ENCODE measurements at places on chromosomes 16 and 17.
A peak's percentile ranks its signal among the peaks of the same experiment; 100 is the strongest.

- DNase-seq, result no peak
These were observed 3.3 kb downstream of the USP43 start for GRCh38 chr17:9648521-9649110.

DNA sequence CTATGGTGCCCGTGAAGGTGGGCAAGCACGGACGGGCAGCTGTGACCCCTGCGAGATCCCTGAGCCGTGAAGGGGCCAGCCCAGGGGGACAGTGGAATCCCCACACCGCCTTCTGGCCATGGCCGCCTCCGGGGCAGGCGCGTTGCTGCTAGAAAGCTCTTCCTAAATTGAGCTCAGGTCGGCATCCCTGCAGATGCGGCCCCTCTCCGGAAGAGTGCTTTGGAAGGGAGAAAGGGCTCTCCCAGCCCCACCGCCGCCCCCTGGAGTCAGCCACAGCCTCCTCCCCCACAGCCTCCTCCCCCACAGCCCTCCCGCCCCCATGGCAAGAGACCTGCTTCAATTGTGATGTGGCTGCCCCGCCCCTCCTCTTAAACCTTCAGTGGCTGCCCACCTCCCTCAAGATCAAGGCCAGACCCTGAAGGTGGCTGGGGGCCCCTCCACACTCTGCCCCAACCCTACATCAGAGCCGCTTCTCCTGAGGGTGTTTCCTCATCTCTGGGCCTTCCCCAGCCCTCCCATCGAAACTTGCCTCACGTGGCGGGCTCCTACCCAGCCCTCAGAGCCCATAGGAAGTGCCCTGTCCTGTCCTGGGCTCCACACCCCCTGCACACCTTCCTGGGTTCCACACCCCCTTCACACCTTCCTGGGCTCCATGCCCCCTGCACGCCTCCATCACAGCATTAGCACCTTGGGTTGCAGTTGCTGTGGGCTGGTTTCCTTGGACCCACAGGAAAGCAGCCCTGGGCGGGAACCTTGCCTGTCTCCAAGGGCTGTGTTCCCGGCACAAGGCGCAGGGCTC, 5.5 kb upstream of the CBFA2T3 start:
- DNase-seq, result no peak

- DNase-seq, result no peak
These were observed 1.3 kb upstream of the RAB11FIP3 start for GRCh38 chr16:424033-424622.

DNA sequence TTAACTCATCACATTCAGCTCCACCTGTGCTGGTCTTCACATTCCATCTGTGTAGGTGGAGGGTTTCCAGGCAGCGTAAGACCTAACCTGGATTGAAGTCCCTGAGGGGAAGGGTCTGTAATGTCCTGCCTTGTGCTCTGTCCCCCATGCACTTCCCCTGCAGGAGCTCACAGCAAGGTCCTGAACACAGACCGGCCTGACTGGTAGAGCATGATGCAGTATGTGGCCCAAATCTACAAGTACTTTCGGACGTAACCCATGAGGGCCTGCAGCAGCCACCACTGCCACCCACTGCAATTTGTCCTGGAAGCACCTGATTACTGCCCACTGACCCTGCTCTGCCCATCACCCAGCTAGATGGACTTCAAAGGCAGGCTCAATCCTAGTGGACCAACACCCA, 36.6 kb upstream of the ADORA2B start:
- DNase-seq, result no peak

- DNase-seq, result no peak
These were observed 5.9 kb upstream of the CCDC57 start for GRCh38 chr17:82218349-82219075.

GRCh38 chr17:16942141-16943031, 29.5 kb downstream of the TNFRSF13B start:
- DNase-seq, result no peak

GRCh38 chr17:18185391-18185790, 1.8 kb downstream of the ALKBH5 start:
- DNase-seq, result no peak

GRCh38 chr16:26169473-26169872, 477.7 kb downstream of the HS3ST4 start:
- no peak for DNase-seq

- DNase-seq, result no peak
These were observed 11.4 kb downstream of the THRA start for GRCh38 chr17:40074175-40074512.

DNA sequence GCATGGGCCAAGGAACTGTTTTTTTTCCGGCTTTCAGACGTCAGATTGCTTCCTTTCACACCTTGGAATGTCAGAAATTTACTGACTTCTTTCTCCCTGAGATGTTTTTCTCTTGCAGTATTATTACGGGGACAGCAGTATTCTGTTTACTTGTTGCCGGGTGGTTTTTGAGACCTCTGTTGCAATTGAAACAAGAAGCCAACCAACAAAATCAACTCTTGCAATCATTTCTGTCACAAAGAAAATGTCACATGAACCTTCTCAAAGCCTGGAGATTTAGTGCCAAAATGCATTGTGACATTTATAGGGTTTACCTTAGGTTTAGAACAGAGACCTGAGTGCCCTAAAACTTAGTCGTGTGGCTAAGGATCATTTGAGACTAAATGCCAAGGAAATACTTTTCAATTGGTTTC, 174.3 kb downstream of the MAP2K6 start:
- no peak for DNase-seq

- DNase-seq, result no peak
These were observed 22.2 kb downstream of the QPRT start for GRCh38 chr16:29701214-29701555.

- no peak for DNase-seq
These were observed 54.1 kb downstream of the CBFA2T3 start for GRCh38 chr16:88922826-88923410.

- no peak for DNase-seq
These were observed 1491.4 kb upstream of the GOT2 start for GRCh38 chr16:60225541-60225940.

DNA sequence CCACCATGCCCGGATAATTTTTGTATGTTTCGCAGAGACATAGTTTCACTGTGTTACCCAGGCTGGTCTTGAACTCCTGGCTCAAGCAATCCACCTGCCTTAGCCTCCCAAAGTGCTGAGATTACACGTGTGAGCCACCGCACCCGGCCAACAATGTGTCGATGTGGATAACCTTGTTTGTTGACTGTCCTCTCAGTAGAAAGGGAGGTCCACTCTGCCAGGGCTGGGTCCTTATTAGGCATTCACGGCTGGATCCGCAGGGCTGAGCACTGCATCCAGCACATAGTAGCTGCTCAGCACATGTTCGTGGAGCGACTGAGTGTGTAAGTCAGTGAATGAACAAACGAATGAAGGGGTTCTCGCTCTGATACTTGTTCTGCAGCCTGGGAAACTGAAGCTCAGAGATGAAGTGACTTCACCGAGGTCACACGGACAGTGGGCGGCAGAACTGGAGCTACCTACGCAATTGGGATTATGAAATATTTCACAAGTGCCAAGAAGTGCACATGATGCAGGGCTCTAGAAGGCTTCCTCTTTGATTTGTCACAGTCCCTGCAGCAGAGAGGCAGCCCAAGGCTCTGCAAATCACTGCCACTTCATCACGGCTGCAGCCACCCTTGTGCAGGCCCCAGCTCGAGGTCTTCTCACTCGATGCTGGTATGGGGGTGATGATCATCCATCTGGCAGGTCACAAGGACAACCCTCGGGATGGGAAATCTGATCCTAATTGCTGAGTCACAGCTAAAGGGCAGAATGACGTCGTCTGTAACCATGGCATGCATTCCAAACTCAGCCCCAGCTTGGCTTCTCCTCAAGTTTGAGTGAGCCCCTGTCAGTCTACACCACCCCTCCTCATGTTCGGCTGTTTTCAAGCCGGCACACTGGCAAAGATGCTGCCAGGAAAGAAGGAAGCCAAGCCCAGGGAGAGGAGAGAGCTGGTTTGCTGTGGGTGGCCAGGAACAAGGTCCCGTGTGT, 28.0 kb upstream of the SNN start:
- DNase-seq, result no peak

GRCh38 chr16:85369741-85370528, 243.2 kb upstream of the GSE1 start:
- peak; percentile 46 for DNase-seq

DNA sequence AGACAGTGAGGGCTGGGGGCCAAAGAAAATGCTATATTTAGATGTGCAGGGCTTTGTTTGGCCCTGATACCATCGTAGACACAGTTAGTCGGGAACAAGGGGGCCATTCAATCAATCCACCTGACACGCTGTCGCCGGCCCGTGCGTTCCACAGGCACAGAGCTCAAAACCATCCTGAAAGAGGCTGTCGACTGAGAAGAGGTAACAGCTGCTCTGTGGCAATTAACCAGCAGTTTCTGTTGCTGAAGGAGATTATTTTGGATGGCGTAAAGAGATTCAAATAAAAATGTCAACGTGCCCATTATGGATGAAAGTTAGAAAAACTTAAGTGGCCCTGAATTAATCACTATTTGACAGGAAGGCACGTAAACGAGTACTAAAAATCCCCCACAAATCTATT, 276.2 kb upstream of the IRX5 start:
- DNase-seq, result no peak

DNA sequence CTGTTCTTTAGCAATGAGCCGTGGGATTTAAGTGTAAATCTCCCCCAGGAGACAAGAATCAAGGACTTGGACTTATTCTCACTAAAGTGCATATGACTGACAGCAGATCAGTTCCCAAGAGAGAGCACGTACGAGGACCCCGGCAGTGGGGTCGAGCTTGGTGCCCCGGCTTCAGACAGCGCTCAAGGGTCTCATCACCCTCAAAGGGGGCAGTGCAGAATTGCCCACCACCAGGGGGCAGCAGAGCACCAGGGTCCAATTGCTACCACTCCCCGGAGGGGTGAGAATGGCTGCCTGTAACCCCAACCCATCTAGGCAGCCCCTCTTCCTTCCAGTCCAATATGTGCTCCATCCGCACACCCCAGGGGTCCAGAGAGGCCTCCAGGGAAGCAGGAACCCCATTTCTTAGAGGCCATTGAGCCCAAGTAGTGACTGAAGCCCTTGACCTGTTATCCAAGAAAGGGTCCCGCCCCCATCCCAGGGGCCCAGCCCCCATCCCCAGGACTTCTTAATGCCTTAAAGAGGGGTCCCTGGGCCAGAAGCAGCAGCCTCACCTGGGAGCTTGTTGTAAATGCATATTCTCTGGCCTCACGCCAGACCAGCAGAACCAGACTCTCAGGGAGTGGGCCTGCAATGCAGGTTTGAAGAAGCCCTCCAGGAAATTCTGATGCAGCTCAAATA, 86.1 kb downstream of the ZDHHC7 start:
- peak; percentile 71 for DNase-seq

DNA sequence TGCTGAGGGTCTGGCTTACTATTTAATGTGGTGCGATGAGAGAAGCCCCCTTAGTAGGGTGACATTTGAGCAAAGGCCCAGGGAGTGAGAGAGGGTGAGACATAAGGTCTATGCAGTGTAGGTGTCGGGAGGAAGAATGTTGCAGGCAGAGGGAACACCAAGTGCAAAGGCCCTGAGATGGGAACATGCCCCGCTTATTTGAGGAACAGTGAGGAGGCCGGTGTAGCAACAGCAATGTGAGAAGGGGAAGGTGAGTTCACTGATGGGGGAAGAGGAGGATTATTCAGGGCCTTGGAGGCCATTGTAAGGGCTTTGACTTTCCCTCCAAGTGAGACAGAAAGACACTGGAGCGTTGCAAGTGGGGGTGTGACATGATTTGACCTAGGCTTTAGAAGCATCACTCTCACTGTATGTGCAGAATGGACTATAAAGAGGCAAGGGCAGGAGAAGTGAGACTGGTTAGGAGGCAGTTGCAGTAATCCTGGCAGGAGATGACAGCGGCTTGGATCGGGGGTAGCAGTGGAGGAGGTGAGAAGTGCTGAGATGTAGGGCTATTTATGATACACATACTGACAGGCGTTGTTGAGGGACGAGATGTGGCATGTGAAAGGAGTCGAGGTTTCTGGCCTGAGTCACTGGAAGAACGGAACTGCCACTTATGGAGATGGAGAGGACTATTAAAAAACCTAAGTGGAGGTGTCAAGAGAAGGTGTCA, 145.3 kb downstream of the SPECC1 start:
- no peak for DNase-seq

- DNase-seq, result no peak
These were observed 308.3 kb downstream of the FOXL1 start for GRCh38 chr16:86886651-86887050.

- DNase-seq, result no peak
These were observed 500.8 kb downstream of the MAF start for GRCh38 chr16:79099716-79100115.

DNA sequence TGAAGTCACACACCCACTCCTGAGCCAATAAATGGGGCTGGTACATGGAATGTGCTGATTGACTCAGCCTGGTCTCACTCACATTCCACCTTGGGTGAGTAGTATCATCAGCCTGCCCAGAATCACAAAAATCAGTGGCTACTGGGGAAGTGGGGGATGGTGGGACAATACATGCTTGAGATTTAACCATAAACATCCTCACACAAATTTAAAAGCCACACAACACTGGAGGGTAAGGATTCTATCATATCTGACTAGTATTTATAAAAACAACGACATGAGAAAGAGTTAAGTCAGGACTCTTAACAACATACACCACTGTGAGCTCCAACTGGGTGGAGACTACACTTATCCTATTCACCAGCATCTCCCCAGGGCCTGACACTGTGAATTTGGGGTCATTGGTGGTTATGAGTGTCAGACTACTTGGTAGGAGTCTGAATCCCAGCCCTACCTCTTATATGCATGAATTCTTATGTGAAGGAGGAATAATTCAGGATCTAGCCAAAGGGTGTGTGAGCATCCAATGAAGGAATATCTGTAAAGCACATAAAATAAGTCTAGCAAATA, 26.0 kb upstream of the IRX6 start:
- DNase-seq, result no peak

DNA sequence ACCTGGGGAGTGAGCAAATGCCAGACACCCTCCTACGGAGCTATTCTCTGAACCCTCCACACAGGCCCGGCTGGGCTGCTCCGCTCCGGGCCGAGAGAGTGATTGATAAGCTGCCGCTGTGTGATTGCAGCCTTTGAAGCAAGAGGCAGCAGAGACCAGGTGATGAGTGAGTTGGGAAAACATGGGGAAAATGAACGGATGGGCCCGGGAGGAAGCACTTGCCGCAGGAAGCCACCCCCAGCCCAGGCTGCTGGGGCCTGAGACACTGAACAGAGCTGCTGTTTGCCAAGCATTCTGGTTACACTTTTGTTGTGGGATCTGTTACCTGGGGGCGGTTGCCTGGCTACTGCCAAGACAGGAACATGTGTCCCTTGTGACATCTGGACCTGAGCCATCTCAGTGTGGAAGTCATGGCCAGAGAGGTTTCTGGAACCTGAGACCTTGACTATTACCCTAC, 46.4 kb upstream of the KLHDC4 start:
- DNase-seq, result no peak

Data from stimulated activated CD4-positive, alpha-beta T cell treated with anti-CD3 and anti-CD28 coated beads, Interleukin-12 subunit alpha, Interleukin-12 subunit beta, amount 100 ng/mL, for 4 hours (primary cell).